ENCODE measurements at places on chromosomes 5 and 9.

GRCh38 chr9:10946676-10947410 is 334.0 kb upstream of the PTPRD start:
- DNase-seq = no peak

GRCh38 chr5:142636093-142636492 is 49.8 kb downstream of the FGF1 start:
- DNase-seq = no peak

DNA sequence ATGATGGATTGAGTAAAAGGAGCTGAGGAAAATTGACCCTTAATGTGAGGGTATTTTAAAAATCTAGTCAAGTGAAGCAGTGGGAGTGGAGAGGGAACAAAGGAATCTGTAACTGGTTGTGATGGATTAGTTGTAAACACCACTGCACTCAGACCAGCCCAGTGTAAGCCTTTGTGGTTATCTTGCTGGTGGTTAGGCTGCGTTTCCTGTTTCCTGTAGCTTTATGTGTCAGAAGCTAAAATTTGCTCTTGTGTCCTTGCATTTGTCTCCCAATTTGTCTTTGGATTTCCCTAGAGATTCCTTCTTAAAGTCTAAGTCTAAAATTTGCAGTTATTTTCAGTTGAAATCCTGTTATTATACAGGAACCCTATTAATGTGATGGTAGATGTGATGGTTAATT is 6.3 kb downstream of the IFNA21 start:
- no peak for DNase-seq

- no peak for DNase-seq
Observed at GRCh38 chr9:76365028-76365427, 29.2 kb downstream of the RFK start.

DNA sequence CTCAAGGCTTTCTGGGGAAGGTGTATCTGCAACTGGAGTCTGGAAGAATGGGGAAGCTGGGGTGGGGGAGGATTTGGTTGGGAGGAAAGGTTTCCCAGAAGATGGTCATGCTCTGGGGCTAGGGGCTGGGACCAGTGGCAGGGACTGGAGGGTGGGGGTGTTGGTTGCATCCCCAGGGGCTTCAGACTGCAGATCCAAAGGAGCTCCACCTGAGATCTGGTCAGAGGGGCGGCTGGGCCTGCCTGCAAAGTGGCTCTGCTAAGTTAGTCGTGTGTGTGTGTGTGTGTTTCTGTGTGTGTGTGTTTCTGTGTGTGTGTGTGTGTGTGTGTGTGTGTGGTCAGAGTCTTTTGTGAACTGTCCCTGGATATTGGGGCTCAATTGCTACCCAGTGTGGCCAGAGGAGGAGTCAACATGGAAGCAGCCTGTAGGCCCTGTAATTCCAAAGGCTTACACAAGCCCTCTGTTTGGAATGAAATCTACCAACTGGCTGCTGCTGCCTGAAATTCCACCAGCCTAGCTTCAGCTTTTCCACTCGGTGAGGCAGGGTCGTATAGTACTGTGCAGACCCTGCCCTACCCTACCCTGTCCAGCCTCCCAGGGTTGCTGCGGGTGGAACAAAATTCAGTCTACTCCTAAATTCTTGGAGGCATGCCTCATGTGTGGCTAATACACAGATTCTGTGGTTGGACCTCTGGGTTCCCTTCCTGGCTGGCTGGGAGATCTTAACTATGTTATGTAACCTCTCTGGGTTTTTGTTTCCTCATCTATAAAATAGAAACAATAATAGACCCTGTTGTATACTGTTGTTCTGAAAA is 12.5 kb upstream of the SYNPO start:
- DNase-seq = no peak

DNA sequence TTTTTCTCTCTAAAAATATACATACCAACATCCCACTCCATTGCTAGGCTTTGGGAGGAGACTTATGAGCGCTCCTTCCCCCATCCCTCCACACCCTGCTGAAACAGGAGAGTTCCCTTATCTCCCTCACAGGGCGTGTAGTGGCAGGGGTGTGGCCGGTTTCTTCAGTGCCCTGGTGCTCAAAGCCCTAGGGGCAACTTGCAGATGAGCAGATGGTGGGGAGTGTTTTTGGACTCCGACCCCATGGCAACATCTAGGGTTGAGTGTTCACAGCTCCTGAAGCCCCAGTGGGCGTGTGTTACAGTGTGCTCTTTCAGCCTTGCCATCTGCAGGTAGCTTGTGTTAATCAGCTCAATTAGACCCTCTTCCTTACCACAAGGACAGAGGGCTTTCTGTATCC is 409.5 kb downstream of the MAT2B start:
- DNase-seq = no peak

GRCh38 chr9:130450344-130451003 is 5.7 kb downstream of the ASS1 start:
- DNase-seq = no peak

DNA sequence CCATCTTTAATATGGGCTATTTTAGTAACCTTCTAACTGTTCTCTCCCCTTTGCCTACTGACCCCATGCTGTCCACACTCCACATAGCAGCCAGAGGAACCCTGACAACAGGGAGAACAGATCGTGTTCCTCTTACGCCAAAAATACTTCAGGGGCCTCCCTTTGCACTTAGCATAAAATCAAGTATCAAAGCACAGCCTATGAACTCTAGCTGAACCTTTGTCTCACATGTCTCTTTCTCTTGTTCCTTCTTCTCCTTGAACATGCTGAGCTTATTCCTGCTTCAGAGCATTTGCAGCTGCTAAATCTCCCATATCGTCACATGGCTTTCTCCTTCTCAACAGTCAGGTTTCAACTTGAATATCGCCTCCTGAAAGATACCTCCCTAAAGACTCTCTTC is 698.8 kb upstream of the C9orf72 start:
- no peak for DNase-seq

DNA sequence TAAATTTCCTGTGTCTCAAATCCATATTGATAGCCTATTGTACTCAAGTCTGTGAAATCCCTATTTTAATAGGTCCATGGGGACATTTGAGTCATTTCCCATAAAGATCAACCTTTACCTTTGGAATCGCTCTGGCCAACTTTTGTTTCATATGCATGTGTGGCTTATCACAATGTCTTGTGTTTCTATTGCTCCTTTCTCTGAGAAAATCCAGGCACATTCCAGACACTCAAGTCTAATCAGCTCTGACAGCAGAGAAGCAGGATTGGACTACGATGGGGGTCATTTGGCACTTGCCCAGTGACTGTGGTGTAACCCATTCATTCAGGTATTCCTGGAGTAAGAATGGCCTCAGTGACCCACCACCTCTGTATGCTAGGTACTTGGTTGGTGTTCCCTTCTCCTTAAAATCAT is 48.4 kb downstream of the ACTBL2 start:
- DNase-seq = no peak

DNA sequence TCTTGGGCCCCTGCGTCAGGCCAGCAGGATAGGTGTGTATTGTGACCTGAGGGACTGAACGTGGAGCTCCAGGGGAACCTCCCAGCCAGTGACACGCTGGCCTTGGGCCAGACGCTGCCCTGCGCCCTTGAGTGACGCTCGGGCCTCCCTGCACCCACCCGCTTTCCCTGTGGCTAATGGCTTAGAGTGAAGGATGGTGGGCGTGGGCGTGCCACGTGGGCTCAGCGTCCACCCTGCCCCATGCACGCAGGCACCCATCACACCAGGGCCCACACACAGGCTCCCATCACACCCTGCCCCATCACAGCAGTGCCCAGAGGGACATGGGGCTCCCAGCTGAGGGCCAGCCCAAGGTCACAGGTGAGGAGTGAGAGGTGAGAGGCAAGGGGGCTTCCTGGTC is 5.1 kb upstream of the FUT7 start:
- no peak for DNase-seq

GRCh38 chr9:111483439-111483857 is 735 bp downstream of the ECPAS start:
- peak; percentile 28 for DNase-seq

GRCh38 chr5:38148021-38148625 is 110.2 kb upstream of the EGFLAM start:
- DNase-seq = no peak

GRCh38 chr9:36991516-36992134 is 42.4 kb downstream of the PAX5 start:
- DNase-seq = no peak

DNA sequence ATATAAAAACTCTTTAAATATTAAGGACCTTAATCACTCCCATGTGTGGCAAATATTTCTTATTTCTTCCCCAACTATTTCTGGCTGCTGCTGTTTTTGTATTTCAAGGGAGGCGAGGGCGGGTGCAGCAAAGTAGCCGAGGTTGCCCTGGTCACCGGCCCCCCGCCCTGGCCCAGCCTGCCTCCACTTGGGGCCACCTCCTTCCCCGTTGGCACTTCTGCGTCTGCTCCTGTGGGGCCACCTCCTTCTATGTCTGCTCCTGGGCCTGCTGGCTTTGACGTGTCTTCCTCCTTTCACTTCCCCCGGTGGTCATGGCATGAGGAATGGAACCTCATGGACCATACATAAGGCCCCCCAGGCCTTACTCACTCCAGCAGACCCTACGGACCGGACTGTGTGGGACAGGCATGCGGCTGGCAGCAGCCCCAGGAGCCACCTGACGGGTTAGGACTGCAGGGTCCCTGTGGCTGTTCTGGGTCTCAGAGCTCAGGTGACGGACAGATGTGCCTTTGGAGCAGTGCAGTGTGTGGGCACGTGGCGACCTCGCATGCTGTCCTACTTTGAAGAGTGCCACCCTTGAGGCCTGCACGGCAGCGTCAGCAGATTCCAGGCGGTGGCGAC is 5.8 kb upstream of the ENTPD8 start:
- DNase-seq = no peak

DNA sequence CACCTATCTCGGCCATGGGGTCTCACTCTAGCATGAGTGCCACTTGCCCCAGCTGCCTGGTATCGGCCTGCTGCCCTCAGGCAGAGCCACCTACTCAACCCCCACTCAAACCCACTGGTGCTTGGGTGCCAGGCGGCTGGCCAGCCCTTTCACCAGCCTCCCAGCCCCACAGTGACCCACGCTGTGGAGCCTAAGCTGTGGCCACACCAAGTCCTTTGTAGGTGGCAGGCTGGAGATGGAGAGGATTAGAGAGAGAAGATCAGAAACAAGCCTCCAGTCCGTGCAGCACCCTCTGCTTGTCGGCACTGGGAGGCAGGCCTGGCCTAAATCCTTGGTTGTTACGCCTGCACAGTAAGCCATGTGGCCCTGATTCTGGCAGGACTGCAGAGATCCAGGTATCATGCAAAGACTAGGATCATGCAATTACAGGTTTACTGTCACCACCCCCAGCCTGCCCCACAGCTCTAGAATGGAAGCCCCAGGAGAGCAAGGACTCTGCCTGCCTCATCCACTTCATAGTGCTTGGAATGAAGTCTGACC is 171.7 kb downstream of the COL23A1 start:
- DNase-seq = no peak

GRCh38 chr5:153707626-153708025 is 217.2 kb downstream of the GRIA1 start:
- DNase-seq = no peak

- no peak for DNase-seq
Observed at GRCh38 chr5:7016999-7017747, 303.9 kb downstream of the TENT4A start.

GRCh38 chr9:35555881-35556280 is 49.2 kb upstream of the TESK1 start:
- DNase-seq = no peak

DNA sequence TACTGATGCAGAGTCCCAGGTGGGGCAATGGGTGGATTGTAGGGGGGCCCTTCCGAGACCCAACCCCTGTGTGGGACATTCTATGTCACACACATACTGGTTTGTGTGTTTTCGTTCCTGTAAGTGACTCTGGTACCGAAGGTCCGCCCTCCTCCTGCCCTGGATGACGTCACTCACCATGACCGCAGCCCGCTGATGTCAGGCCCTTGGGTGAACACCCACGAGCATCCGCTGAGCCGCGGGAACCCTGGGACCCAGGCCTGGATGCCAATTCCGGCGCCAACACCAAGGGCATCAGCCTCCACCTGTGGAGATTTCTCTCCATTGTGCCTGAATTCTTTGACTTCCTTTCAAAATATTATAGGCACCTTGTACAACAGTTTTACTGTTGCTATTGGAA is 184.3 kb downstream of the MTRR start:
- no peak for DNase-seq

GRCh38 chr5:132022737-132023136 is 11.3 kb upstream of the ACSL6 start:
- no peak for DNase-seq

GRCh38 chr5:149988126-149988525 is 12.3 kb downstream of the TIGD6 start:
- no peak for DNase-seq

GRCh38 chr9:20921362-20921761 is 110.1 kb downstream of the HACD4 start:
- DNase-seq = no peak

- no peak for DNase-seq
Observed at GRCh38 chr5:133311176-133311575, 259.4 kb downstream of the HSPA4 start.

DNA sequence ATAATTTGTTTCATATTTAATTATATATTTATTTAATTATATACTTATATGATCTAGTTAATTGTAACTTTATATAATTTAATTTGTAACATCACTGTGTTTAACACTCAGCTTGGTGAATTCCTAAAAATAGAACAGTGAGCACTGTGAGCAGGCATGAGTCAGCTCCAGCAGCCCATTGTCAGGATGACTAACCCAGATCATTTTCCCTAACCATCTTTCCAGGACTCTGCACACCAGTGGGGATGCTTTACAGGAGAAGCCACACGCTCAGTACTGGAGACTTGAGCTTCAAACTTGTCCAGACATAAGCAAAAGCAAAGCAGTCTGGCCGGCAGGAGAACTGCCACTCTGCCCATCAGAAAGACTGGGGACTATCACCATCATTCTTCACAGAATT is 446.2 kb upstream of the TRPC7 start:
- no peak for DNase-seq

GRCh38 chr9:128414461-128414860 is 6.2 kb upstream of the CERCAM start:
- DNase-seq = no peak

DNA sequence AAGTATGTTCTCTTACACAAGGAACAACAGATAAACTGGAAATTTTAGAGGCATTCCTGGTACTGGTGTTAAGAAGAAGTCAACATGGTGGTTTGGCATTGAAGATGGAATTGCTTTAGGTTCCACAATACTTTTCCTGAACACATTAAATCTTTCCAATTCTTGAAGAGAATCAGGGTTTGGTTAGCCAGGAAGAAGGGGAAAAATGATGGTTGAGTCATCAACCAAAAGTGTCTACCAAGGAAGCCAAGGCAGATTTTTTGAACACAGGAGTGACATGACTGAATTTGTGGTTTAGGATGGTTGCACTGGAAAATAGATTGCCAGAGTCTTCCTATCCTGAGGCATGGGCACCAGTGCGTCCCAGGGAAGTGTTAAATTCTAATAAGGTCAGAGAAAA is 433.4 kb downstream of the TMEM38B start:
- DNase-seq = no peak

GRCh38 chr5:176803943-176804498 is 6.3 kb upstream of the UNC5A start:
- DNase-seq = no peak

GRCh38 chr5:170434966-170435605 is 45.9 kb upstream of the KCNMB1 start:
- DNase-seq = peak; percentile 24

GRCh38 chr5:94276048-94276447 is 342.4 kb downstream of the KIAA0825 start:
- DNase-seq = no peak

GRCh38 chr5:58753446-58753845 is 170.6 kb downstream of the RAB3C start:
- no peak for DNase-seq

All from activated gamma-delta T cell treated with anti-CD3 and anti-CD28 coated beads, Interleukin-2, amount 50 U/mL, for 16 hours (primary cell).